ENCODE measurements at places on chromosomes 7 and 10.

DNA sequence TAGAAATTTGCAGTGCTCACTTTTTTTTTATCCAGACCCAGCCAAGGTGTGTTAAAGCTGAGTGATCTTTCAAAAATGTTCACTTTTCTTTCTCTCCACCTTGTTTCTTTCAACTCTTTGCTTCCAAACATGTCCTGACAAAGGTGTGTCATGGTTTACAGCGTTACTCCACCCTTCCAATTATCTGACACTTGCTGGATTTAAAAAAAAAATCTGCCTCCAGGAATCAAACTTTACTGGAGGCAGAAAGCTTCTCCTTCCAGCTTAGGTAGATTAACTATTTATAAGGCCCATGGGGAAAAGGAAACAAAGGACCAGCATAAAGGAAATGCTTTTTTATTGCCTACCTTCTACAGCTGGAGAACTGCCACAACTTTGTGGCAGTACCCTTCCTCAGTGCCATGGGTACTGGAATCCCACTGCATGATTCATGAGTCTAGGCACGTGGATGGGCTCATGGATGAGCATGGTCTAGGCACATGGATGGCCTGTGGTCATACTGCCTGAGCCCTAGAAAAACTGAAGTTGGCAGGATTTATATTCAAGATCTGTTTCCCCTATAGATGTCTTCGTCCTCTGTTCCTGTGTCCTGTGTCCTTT is at the start of gene COL17A1:
Gene COL17A1, minus strand, starts transcription at position 80 of the 600 bp plus-strand sequence. CDS start 5,207 bp downstream, outside the sequence.
- no peak for DNase-seq

- no peak for DNase-seq
These were observed 213.1 kb downstream of the CHRM2 start for GRCh38 chr7:137081321-137082093.

DNA sequence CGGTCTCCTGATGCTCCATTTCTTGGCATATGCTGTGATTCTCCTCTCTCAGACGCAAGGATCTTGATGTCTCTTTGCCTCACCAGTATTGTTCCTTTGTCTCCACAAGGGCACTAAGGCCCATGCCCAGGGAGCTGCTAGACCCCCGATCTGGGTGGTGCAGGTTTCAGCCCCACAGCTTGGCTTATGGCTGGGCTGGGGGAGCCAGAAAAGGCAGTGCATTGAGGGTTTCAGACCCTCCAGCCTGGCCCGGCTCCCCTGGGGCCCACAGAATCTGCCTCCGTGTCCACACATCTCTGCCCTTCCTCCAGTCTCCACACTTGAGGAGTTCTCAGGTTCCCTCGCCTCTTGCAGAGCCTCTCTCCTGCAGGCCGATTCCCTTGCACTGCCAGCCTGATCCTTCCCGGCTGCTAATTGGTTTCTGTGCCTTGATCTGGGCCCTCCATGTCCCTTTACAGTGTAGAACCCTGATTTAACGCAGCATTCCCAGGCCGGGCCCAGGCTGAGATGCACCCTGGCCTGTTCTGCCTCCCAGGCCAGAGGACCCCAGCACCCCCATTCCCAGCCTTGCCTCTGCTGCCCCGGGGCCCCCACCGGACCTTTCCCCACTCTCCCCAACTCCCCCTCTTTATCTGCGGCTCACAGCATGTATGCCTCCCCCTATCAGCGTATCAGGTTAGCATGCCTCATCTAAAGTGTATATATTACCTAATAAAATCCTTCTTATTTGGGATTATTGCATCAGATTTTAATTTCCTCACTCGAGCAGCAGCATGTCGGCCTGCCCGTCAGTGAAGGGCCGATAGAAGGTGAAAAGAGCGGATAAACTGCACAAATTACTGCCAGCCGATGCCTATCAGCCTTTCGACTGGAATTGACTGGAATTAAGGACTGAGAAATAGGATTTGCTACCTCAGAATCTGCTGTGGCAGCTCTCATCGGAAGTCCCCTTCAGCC is 145.7 kb downstream of the C10orf105 start:
- no peak for DNase-seq

GRCh38 chr10:128751284-128751683 is 625.1 kb upstream of the MKI67 start:
- no peak for DNase-seq

DNA sequence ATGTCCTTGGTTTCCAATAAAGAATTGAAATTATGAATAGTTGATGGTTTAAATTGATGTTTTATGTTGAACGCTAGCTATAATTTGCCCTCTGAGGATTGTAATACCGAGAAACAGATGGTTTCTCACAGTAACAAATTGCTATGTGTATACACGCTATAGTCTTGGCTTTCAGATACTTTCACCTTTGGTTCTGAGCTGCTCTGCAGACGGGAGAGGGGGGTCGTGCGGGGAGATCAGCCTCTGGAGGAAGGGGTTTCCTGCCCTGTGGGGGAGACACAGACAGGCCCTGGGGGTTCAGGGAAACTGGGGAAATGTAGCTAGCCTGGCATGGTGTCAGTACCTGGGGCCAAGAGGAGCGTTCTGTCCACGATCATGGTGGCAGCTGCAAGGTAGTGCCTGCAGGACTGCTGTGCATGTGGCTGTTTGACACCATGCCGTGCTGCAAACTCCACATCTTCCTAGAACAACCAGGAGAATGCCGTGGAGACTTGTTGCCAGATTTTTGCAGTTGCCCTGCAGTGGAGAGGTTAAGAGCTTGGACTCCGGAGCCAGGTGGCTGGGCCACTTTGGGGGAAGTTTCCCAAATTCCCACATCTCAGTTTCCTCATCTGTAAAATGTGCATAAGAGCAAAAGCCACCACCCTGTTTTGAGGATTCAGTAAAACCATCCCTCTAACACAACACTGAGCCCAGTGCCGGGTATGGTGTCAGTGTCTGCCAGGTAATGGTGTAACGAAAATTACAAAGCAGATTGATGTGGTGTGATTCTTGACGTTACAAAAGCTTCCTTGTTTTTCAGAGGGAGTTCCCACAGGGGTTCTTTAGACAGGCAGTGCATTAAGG is 167.9 kb downstream of the CUX1 start:
- no peak for DNase-seq

DNA sequence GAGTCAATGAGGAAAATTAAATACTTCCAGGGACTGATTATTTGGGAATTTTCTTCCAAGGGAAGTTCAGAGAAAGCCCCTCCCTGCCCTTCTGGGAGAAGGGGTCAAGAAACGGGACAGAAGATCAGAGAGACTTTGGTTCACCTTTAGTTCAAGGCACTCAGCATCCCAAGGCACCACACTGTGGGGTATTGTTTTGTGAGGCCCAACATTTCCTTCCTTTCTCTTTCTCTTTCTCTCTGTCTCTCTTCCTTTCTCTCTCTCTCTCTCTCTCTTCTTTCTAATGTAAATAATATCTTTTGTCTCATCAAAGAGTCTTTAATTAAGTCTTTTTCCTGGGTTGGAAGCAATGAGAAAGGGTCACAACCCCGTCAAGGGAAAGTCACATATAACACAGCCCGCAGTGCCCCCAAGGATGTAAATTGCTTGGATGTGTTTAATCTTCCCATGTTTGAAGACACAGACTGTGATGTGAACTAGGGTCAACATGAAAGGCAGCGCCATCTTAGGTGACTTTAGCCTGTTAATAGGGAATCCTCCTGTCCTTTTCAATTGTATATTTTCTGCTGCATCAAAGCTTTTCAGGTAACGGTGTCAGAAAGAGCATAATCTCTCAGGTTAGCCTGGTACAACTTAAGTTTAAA is 983.3 kb upstream of the C7orf33 start:
- DNase-seq, result no peak

DNA sequence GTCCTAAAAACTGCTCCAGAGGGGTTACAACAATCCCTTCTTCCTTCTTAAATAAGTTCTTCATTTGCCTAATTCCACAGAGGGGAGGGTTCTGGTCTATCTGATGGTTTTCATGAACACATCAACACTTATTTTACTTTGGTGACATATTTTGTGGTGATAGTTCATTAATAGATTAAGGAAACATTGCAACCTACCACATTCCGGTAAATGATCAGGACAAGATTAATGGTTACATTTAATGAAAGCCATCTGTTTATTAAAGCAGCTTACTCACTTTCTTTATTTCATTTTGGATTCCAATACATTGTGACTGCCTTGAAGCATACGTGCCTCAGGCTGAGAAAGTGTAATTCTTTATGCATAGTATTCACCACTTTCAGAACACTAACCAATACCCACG is 101.0 kb downstream of the SKIDA1 start:
- DNase-seq, result no peak

- DNase-seq, result no peak
These were observed 25.4 kb downstream of the PDGFA start for GRCh38 chr7:494259-494687.

- no peak for DNase-seq
These were observed 256.4 kb downstream of the CAMK1D start for GRCh38 chr10:12605580-12606405.

DNA sequence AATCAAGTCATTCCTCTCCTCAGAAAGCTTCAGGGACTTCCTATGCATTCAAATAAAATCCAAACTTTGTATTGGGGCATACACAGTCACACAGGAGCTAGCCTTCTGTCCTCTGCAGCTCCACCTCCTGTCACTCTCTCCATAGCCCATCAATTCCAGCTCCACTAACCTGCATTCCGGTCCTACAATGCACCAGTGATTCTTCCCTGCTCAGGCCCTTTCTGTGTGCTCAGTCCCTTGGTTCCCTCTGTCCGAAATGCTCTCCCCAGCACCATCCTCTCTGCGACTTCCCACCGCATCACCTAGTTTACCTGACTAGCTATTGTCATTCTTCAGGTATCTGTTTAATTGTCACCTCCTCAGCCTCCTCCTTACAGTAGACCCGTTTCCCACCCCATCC is 26.4 kb upstream of the YAE1 start:
- DNase-seq, result no peak

DNA sequence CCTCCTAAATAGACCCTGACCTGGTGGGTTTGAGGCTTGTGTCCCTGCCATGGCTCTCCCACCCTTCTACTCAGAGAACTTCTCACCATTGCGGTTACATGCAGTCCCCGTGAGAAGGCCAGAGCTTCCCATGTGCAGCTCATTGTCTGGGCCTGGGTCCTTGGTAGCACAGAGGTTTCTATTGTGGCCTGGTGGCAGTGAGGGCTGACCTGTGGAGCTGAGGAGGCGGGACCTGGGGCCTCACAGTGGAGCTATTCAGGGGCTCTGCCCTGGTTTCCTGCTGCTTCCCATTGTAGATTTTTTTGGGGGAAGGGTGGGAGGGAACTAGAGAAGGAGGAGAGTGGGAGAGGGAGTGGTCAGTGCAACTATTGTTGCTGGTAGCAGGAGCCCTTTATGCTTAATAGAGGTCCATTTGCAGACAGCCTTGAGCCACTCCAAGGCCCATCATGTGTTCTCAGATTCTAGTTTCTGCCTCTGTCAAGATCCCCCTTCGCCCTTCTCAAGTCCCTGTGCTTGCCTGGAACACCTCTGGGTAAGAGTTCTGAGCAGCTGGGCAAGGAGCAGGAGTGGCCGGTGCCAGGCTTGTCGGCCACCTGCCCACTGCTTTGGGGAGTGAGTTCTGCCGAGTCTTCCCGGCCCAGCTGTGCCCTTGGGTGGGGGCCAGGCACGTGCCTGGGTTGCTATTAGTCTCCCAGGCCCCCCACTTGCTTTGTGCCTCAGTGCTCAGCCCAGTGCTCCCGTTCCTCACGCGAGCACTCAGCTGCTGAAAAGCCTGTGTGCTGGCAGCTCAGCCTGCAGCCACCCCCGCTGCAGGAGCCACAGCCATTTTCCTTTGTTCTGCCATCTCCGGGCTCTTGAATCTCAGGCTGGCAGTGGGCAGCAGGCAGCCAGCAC is 10.7 kb downstream of the TSPAN14 start:
- DNase-seq, result peak; percentile 52

GRCh38 chr7:142872106-142872675 is 13.4 kb downstream of the TRPV6 start:
- no peak for DNase-seq

- no peak for DNase-seq
These were observed 6.1 kb downstream of the TBATA start for GRCh38 chr10:70779088-70779487.

DNA sequence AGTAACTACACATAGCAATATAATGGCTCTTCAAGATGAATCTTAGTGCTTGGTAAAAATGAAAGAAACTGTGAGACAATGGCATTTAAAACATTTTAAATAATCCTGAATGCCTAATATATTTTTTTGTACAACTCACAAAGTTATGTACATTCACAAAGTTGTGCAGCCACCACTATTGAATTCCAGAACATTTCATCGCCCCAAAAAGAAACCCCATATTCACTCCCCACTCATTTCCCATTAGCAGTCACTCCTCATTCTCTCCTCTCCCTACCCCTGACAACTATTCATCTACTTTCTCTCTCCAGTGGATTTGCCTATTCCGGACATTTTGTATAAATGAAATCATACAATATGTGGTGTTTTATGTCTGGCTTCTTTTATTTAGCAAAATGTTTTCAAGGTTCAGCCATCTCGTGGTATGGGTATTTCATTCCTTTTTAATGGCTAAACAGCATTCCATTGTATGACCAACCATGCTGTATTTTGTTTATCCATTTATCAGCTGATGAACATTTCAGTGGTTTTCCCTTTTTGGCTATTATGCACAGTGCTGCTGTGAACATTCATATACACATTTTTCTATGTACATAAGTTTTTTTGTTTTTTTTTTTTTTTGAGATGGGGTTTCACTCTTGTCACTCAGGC is 34.7 kb downstream of the ENTPD7 start:
- no peak for DNase-seq

DNA sequence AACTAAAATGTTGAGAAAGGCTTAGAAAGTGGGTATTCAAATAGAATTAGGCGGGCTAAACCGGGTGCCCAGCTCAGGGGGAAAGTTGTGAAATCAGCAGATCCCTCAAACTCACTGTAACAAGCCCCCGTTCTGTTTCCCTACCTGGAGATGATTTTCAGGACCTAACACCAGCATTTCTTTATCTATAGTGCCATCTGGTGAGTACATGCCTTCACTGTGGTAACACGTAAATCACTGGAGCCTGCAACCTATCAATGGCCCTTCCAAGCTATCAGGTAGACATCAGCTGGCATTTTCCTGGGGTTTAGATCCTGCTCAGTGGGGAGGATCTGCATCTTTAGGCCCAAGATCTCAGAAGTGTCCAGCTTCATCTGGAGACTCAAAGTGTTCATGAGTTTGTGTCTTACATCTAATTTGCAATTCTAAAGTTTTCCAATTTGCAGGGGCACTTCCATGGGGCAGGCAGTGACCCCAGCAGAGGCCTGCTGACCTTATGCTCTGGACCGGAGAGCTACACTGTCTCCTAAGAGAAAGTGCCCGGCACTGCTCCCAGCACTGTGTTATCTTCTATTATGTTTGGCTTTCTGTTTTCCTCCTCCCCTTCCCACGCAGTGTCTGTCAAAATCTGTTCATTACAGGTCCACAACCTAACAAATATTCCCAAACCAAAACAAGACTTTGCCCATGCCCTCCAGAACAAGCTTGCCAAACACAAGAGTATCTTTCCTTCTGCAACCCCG is 132.5 kb downstream of the LSM5 start:
- peak; percentile 40 for DNase-seq

- DNase-seq, result no peak
These were observed 340.3 kb downstream of the FRMD4A start for GRCh38 chr10:13990392-13990805.

- DNase-seq, result no peak
These were observed 8.7 kb downstream of the PDSS1 start for GRCh38 chr10:26706206-26706605.

DNA sequence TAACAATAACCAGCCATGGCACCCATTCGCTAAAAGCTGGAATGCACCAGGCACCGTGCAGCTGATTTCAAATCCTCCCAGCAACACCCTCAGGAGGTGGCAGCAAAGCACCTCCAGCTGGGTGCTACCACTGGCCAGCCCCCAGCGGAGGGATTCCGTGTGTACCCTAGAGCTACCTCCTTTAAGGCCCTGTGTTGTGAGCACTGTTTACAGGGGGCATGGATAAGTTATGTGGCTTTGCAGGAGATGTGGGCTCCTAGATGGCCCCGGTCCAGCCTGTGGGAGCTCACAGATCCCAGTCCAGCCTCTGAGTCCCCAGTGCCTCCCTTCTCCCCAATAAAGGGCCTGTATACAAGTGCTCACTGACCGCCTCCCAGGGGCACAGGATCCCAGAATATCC is 27.1 kb downstream of the TNRC18 start:
- no peak for DNase-seq

Data from NCI-H526 (cell line).